Endothelial cell of umbilical vein (primary cell): ENCODE measurements at places on chromosomes 13 and 19.

- no peak for DNase-seq
Measured at GRCh38 chr13:113928685-113929627, 44.9 kb downstream of the C13orf46 start.

DNA sequence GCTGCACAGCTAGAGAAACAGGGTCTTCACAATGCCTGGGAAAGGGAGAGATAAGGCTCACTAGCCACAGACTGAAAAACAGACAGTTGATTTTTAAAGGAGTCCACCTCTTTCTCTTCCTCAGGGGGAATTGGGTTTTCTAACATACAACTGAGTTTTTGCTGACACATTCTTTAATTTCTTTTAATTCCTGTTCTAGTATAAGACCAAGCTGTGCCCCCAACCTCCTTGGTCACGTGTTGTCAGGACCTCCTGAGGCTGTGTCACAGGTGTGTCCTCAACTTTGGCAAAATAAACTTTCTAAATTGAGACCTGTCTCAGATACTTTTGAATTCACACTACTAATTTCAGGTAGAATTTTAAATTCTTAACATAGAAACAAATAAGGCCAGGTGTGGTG is 12.1 kb upstream of the ZNF492 start:
- DNase-seq: no peak

DNA sequence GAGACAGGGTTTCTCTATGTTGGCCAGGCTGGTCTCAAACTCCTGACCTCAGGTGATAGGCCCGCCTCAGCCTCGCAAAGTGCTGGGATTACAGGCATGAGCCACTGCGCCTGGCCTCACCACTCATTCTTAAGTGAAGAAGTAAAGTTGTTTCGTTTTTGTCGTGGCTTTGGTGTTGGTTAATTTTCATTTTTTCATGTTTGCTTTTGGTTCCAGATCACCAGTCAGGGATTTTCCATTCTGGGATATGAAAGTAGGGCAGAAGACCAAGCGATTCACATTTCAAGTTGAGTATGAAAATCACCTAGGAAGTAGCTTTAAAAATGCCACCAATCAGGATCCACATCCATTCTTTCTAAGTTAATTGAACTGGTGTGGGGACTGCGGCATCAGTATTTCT is 289.9 kb downstream of the DIAPH3 start:
- no peak for DNase-seq

DNA sequence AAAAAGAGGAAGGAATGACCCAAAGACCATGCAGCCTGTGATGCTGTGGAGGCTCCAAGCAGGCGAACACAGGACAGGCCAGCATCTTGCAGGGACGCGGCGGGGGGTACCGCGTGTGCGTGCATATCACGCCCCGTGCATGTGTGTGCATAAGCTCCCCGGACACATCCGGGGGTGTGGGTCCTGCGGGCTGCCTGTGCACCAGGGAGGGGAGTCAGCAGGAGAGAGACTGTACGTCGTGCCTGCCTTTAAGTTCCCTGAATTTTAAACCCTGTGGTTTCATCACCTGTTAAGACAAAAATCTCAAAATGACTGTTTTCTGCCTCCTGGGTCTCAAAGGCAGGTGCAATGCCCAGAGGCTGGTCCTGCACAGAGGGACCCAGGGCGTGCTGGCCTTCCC is 16.6 kb downstream of the ADAT3 start:
- no peak for DNase-seq

DNA sequence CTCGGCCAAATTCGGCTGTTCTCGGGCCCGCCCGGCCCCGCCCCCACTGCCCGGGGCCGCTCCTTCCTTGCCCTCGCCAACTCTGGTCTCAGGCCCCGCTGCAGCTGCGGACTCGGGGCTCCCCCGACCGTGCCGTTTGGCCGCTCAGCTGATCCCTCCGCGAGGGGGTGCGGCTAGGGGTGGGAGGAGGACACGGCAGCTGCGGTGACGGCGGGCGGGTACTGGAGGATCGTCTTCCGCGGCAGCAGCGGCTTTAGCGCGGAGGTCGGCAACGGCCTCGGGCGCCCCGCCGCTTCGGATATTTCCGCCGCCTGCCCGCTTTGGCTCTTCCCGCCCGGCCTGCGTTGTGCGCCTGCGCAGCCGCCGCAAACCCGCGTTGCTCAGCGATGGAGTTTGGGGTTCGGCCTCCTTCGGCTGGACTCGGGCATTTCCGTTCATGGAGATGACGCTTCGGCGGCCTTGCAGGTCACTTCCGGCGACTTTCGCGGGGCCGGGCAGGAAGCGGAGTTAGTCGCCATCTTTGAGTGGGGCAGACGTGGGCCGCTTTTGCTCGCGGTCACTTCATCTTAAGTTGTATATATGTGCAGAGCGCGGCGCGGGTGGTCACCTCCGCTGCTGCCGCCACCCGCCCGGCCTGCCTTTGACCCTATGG is 338 bp upstream of the UBE2M start:
- peak; percentile 99 for DNase-seq

DNA sequence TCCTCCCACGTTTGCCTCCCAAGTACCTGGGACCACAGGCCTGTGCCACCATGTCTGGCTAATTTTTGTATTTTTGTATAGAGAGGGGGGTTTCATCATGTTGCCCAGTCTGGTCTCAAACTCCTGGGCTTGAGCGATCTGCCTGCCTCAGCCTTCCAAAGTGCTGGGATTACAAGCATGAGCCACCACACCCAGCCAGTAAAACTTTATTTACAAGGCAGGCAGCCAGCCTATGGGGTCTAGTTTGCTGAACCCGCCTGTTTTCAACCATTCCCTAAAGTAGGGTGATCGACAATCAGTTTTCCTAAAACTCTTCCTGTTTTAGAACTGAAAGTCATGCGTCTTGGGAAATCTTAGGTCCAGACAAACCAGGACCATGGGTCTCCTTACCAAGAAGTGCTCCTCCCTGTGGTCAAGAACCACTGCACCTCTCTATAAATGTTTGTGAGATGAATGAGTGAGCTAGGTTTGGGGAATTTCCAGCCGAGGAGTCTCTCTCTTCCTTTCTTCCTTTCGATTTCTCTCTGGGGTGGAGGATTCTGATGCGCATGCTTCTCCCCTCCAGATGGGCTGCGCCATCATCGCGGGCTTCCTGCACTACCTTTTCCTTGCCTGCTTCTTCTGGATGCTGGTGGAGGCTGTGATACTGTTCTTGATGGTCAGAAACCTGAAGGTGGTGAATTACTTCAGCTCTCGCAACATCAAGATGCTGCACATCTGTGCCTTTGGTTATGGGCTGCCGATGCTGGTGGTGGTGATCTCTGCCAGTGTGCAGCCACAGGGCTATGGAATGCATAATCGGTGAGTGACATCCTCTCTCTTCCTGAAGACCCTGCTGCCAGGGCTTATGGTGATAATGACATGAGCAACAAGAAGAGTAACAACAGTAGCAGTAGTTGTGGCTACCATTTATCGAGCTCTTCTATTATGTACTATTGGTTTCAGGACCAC is 38.7 kb downstream of the ADGRE1 start:
- DNase-seq: no peak
